ENCODE measurements at places on chromosomes 6 and 20.

GRCh38 chr20:38179846-38180245 is 14.8 kb upstream of the TGM2 start:
- no peak for DNase-seq

- no peak for DNase-seq
These were observed 239.8 kb upstream of the SULF2 start for GRCh38 chr20:48025051-48025515.

DNA sequence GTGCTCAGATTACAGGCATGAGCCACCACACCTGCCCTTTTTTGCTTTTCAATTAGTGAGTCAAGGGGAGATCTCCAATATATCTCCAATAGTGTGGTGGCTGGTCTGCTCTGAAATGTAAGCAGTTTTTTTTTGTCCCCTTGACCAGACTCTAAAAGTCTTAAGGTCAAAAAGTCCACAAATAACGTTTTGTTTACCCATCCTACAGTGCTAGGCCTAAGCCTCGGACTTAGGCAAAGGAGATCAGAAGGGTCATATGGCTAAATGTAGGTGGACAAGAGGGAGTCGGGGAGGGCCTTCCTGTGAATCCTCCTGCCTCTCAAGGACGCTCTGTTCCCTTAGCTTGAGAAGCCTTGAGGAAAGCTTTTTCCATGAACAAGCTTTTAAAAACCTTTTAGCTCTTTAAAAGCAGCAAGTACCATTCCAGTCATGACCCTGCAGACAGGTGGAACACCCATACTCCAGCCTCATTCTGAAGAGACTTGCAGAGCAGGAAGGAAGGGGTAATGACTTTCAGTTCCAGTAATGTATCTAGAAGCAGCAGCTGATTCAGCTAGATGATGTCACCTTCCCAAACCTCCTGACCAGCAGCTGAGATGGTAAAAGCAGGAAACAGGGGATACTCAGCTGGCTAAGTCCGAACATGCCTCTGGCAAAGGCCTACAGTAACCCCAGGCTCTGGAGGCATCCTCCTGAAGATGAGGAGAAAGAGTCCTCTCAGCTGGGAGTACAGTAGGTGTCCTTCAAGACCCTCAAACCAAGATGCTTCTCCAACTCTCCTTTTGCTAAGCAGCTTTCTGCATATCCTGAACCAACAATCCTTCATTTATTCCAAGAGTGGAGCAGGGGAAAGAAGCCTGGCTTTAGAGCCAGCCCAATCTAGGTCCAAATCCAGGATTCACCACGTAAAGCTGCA is 23.6 kb downstream of the BCL2L1 start:
- DNase-seq, result no peak

GRCh38 chr20:4944518-4945313 is 56.6 kb downstream of the SLC23A2 start:
- no peak for DNase-seq

DNA sequence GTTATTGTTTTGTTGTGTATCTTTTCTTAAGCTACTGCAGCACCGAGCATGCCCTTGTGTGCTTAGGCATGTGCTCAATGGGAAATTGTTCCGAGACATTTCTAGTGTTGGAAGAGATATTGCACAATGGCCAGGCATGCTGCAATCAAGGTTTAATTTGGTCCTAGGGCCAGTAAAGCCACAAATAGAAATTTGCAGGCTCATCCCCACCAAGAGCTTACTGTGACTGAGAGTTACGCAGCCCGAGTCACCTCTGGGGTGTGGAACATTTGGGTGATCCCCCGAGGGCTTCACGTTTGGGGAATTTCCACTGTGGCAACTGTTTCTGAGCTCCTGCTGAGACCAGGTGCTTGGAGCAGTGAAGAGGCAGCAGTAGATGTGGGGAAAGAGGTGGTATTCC is 65.8 kb downstream of the ADTRP start:
- DNase-seq, result no peak

GRCh38 chr6:139964737-139965136 is 590.3 kb upstream of the CITED2 start:
- DNase-seq, result no peak

Measured in T follicular helper cell (primary cell).